ENCODE measurements at places on chromosomes 5 and 9.

DNA sequence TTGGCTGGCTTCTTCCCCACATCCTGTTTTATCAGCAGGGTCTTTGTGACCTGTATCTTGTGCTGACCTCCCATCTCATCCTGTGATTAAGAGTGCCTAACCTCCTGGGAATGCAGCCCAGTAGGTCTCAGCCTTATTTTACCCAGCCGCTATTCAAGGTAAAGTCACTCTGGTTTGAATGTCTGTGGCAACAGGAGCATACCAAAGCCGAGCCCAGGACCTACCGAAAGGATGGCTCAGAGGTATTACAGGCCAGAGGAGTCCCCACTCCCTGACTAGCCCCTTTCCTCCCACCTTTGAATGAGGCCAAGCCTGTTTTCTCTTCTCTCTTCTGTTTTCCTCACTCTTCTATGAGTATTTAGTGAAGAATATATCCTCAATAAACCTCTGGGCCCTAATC, 271.3 kb downstream of the OSTF1 start:
- no peak for DNase-seq

- DNase-seq: no peak
Measured at GRCh38 chr9:123465304-123465703, 109.3 kb downstream of the CRB2 start.

DNA sequence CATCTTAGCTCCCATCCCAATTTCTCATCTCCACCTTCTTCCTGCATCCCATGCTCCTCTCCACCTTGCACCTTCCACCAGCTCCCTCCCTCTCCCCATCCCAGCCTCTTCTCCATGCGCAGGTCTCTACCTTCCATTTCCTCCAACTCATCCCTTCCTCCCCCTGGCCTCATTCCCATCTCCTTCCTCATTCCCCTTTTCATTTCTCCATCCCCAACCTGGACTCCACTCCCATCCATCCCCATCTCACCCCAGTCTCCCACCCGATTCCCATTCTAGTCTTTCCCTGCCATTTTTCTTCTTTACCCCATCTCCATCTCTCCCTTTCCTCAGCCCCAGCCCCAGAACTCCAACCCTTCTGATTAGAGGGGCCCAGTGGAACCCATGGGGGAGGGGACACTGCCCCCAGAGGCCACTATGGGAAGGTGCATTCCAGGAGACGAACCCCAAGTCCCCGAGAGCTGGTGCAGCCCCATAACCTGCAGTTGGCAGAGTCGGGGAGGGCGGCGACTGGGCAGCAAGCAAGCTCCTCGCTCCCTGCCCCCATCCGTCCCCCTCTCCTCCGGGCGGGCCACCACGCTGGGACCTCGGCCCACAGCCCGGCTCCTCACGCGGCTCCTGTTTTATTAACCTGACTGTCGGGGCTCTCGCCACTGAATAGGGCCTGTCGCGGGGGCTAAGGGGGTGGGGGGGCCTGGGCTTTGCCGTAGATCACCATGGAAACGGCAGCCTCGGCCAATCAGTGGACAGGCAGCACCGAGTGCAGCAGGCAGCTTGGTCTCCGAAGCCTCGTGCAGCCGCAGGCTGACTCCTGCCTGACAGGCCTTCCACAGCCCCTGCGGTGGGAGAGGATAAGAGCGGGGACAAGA, 66.7 kb downstream of the PCDH1 start:
- DNase-seq: peak; percentile 69

DNA sequence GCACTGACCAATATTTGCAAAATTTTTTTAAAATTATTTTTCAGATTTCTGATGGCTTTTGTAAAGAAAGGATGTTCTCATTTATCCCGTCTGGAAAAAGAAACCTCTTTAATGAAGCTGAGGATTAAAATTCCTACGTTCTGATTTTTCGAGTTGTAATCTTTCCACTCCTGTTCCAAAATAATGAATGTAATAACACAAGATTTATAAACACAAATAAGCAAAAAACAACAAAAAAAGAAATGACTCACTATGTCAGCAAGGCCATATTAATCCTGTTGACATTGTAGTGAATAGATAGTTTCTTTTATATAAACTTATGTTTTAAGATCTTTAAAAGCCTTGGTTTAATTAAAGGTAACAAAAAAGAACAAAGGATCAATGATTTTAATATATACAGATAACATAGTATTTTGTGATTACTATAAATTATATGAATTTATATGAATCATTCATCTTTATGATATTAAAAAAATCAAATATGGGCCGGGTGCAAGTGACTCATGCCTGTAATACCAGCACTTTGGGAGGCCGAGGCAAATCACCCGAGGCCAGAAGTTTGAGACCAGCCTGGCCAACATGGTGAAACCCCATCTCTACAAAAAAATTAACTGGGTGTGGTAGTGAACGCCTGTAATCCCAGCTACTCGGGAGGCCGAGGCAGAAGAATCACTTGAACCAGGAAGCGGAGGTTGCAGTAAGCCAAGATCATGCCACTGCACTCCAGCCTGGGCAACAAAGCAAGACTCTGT, 336.6 kb upstream of the DAB2 start:
- DNase-seq: no peak

- DNase-seq: peak; percentile 83
Measured at GRCh38 chr9:130320723-130321481, 55.3 kb downstream of the HMCN2 start.

GRCh38 chr5:59798862-59799667, 94.5 kb downstream of the PDE4D start:
- DNase-seq: no peak

GRCh38 chr9:899440-900184, 58.1 kb downstream of the DMRT1 start:
- DNase-seq: peak; percentile 68

GRCh38 chr9:25224996-25225395, 453.2 kb downstream of the TUSC1 start:
- no peak for DNase-seq

DNA sequence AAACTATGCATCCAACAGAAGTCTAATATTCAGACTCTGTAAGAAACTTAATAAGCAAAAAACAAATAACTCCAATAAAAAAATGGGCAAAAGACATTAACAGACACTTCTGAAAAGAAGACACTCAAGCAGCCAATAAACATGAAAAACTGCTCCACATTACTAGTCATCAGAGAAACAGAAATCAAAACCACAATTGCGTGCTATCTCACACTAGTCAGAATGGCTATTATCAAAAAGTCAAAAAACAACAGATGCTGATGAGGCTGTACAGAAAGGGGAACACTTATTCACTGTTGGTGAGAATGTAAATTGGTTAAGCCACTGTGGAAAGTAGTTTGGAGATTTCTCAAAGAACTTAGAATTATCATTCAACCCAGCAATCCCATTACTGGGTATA, 101.2 kb upstream of the TRIM32 start:
- no peak for DNase-seq

- no peak for DNase-seq
Measured at GRCh38 chr5:136222580-136223235, 29.7 kb upstream of the SMIM32 start.

DNA sequence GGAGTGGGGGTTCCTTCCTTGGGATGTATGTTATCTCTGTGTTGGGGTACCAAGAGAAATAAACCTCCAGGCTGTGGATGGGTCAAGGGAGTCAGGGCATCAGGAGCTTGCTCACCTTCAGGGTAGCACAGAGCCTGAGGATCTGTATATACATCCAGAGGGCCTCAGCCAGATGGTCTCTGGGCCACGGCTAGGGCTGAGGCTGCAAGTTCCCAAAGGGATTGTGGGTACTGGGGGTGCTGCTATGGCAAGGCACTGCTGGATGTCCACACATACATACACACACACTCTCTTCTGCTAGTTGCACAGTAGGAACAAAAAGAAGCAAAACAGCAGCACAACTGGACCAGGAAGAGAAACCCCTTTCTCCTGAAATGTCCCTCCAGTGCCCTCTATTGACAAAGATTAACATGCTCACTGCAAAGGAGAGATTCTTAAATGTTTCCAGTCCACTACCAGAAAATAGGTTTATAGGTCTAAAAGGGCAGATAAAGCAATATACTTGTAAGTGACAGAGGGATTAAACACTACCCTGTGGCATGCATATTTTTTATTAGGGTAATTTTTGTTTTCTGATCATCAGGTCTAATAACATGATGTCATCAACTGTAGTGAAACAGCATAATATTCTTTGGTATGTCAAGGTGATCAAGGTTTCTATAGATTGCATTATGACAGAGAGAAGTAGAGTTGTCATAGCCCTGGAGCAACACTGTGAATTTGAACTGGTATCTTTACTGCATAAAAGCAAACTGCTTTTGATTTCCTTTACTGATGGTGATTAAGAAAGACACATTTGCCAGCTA, 56.3 kb upstream of the KCNN2 start:
- peak; percentile 38 for DNase-seq

GRCh38 chr9:130122456-130122855, 49.7 kb upstream of the NCS1 start:
- no peak for DNase-seq

GRCh38 chr5:142014911-142015584, 2.2 kb upstream of the GNPDA1 start:
- DNase-seq: peak; percentile 77

GRCh38 chr5:175862131-175863012, 9.0 kb upstream of the CPLX2 start:
- no peak for DNase-seq

Data from hematopoietic multipotent progenitor cell treated with erythropoietin and hydrocortisone succinate and interleukin-3 and kit ligand, for 4 days (in vitro differentiated cells).